Activated T-helper 2 cell treated with anti-CD3 and anti-CD28 coated beads, Interferon-gamma antibody, Interleukin-2, Interleukin-4, amounts not matched to agents 10 μg/mL and 5 μg/mL and 100 μg/mL, durations not matched to agents 14 hours and 24 hours and 36 hours (primary cell): ENCODE measurements at places on chromosomes 11 and 22. TPM values are rescaled to one million over a fixed set of nuclear protein-coding genes. Genes with fewer than 3 reads are reported as not detected.
A peak's percentile ranks its signal among the peaks of the same experiment; 100 is the strongest.

- peak overlapping the region; percentile 100 for H3K27ac ChIP-seq
- peaks cover 35% of the 10 kb centered on the region for H3K4me1 ChIP-seq
- no peaks in the 10 kb centered on the region for H3K36me3 ChIP-seq
These were observed 1.9 kb upstream of the POLD4 start for GRCh38 chr11:67355023-67355793.

GRCh38 chr11:27807596-27807995, 107.3 kb upstream of the BDNF start:
- no peaks in the 10 kb centered on the region for H3K4me1 ChIP-seq
- H3K27me3 ChIP-seq = no peaks in the 10 kb centered on the region
- DNase-seq = no peak
- H3K4me3 ChIP-seq = no peak overlapping the region

- no peak overlapping the region for H3K27ac ChIP-seq
- peaks cover 22% of the 10 kb centered on the region for H3K36me3 ChIP-seq
- DNase-seq = no peak
- peaks cover 54% of the 10 kb centered on the region for H3K4me1 ChIP-seq
- no peaks in the 10 kb centered on the region for H3K27me3 ChIP-seq
These were observed 84.6 kb upstream of the PHOX2A start for GRCh38 chr11:72328366-72329224.

The BID gene
- total RNA-seq = 11.5 and 14.3 TPM in 2 replicates

- no peak for DNase-seq
- no peaks in the 10 kb centered on the region for H3K36me3 ChIP-seq
- peaks cover 2% of the 10 kb centered on the region for H3K4me1 ChIP-seq
- no peak overlapping the region for H3K27ac ChIP-seq
These were observed 77.5 kb upstream of the ZC3H12C start for GRCh38 chr11:110015695-110016094.
